ENCODE measurements at places on chromosomes 16 and 17. TPM values are rescaled to one million over a fixed set of nuclear protein-coding genes. Genes with fewer than 3 reads are reported as not detected.

Gene KIF2B
- total RNA-seq = not detected

DNA sequence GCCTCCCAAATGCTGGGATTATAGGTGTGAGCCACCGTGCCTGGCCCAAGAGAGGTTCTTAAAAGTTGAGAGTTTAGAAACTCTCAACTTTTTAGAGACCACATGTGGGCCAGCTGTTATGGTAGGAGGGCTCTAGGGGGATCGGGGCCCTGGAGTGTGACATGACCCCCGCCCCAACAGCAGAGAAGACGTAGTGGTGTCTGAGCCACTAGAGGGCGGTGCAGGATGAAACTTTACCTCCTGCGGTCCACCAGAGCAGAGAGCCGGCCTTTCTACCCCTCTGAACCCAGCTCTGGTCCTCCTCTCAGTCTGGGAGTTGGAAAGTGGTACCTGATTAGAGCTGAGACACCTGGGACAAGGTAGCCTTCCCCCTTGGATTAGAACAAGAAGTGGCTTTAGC is 7.4 kb downstream of the CDK5RAP3 start:
- DNase-seq = peak; percentile 58

DNA sequence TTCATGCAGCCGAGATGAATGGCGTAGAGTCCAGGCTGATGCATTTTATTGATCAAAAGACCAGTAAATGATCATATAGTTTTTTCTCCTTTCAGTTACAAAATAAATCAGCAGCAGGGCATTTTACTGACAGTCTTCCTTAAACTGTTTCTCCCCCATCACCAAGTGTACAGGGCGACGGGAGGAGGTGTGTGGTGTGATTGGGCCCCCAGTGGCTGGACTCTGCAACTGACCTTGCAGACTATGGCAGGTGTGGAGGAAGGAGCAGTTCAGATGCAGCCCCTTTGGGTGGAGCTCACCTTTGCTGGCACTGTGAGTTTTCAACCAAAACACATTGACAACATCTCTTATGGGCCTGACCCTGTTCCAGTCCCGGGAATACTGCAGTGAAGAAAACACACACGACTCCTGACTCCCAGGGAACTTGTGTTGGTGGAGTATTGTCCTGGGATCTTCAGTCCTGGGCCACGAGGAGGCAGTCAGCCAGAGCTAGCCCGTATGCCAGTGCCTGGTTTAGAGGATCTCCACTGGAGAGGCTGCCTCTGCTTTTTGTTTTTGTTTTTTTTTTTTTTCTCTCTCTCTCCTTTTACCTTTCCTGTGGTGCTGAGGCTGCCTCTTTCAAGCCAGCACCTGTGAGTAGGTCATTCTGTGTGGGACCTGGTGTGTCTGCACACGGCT is 29.8 kb downstream of the KIAA0513 start:
- DNase-seq = peak; percentile 37

DNA sequence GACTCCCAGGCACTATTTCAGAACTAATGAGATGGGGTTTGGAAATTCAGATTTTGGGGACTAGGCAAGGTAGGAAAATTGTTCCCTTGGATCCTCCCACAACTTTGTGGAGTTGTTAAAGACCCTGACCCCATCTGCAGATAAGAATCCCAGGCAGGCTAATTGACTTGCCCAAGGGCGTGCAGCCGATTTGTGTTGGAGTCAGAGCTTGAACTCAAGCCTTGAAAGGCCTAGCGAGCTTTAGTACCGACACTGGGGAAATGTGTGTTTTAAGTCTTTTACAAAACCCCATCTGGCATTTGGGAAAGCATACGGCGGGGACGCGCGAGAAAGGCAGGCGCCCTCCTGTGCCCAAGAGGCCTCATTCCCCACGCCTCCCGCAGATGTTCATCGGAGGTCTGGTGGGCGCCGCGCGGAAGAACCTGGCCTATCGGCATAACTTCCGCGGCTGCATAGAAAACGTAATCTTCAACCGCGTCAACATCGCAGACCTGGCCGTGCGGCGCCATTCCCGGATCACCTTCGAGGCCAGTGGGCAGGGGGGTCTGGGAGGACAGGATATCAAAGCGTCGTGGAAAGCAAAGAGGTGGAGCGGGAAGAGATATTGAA is 4.3 kb downstream of the CNTNAP1 start:
- DNase-seq = no peak

- no peak for DNase-seq
These were observed 9.4 kb upstream of the SLC52A1 start for GRCh38 chr17:5044630-5045029.

DNA sequence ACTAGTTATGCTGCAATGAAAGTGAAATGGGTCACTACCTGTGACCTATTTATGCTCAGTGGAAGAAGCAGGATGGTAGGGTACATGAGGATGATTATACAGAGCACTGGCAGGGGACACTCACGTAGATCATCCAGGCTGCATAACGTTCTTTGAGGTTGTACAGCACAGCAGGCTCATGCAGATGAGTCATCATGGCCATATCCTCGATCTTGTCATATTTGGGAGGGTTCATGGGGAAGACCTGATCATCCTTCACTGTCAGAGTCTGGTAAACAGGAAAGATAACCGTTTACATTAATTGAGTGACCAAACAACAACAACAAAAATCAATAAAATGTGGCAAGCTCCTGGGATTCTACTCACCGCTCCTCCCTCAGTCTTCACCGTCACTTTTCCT is 2.1 kb downstream of the MYH2 start:
- no peak for DNase-seq

DNA sequence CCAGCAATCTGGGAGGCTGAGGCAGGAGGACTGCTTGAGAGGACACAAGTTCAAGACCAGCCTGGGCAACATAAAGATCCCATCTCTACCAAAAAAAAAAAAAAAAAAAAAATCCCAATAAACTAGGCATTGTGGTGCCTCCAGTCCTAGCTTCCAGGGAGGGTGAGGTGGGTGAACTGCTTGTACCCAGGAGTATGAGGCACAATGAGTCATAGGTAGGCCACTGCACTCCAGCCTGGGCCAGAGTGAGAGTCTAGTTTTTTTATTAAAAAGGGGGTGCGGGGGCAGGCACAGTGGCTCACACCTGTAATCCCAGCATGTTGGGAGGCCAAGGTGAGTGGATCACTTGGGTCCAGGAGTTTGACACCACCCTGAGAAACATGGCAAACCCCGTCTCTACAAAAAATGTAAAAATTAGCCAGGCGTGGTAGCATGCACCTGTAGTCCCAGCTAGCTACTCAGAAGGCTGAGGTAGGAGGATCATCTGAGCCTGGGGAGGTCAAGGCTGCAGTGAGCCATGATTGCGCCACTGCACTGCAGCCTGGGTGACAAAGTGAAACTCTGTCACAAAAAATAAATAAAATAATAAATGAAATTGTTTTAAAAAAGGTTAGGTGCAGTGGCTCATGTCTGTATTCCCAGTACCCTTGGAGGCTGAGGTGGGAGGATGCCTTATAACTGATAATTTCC is 7.8 kb upstream of the CHST6 start:
- DNase-seq = no peak

GRCh38 chr17:82065638-82066303 is at the start of gene DUS1L:
Gene DUS1L (minus strand): TSS chr17:82065804. CDS start chr17:82065059, 745 bp downstream.
- peak; percentile 67 for DNase-seq

Gene MT1G
- total RNA-seq = 95.2 TPM

- peak; percentile 9 for DNase-seq
These were observed 45.5 kb upstream of the ZFHX3 start for GRCh38 chr16:73093146-73094144.

Gene CTRB2
- 32,261 TPM for total RNA-seq

DNA sequence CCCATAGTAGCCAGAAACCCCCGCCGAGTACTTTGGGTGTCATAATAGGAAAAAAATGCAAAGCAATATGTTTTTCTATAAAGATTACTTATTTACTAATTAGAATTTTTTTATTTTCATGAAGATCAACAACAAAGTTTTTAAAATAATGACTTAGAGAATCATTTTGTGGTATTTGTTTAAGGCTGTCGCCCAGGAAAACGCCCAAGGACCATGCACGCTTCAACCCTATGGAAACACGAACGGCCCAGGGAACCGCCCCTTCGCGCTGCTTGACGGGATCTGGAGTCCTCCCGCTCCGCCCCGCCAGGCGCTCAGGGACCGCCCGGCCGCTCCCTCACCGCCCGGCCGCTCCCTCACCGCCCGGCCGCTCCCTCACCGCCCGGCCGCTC is 408 bp upstream of the KPNA2 start:
- peak; percentile 96 for DNase-seq

- peak; percentile 63 for DNase-seq
These were observed 3.1 kb upstream of the MED11 start for GRCh38 chr17:4728124-4728523.

DNA sequence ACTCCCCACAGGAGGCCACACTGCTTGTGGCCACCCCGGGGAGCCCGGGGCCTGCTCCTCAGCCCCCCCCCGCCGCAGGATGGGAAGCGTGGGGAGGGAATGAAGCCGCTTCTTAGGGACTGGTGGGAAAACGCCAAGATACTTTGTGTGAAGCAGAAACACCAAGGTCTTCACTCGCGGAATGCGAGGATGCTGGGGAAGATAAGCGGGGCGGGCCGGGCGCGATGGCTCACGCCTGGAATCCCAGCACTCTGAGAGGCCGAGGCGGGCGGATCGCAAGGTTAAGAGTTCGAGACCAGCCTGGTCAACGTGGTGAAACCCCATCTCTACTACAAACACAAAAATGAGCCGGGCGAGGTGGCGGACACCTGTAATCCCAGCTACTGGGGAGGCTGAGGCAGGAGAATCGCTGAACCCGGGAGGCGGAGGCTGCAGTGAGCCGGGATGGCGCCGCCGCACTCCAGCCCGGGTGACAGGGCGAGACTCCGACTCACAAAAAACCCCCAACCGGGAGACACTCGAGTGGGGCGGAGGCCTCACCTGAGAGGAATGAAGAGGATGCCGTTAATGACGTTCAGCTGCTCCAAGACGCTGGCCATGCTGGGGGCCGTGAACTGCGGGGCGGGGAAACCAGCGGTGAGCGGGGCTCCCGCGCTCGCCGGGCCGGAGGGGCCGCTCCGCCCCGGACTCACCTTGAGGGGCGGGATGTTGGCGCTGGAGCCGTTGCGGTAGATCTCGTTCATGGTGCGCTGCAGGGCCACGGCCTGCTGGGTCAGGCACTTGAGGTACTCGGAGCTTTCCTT is 20.3 kb downstream of the CLUH start:
- DNase-seq = no peak

- no peak for DNase-seq
These were observed 12.5 kb upstream of the FAM171A2 start for GRCh38 chr17:44376124-44376523.

DNA sequence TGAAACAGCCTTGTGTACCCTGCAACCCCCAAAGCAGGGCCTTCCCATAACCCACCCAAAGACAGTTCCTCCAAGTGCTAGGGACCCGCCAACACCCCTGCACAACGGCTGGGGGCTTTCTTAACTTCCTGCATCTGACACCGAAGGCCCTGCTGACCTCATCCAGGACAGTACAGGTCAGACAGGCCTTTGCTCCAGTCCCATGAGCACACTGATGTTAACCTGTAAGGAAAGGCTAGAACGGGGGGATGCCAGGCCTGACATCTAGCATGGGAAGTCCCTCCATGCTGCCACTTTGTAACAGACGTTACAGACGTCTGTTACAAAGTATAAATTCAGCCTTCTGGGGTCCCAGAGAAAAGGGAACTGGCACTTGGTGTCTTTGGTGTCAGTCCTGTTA is 369.1 kb downstream of the CPPED1 start:
- DNase-seq = no peak

DNA sequence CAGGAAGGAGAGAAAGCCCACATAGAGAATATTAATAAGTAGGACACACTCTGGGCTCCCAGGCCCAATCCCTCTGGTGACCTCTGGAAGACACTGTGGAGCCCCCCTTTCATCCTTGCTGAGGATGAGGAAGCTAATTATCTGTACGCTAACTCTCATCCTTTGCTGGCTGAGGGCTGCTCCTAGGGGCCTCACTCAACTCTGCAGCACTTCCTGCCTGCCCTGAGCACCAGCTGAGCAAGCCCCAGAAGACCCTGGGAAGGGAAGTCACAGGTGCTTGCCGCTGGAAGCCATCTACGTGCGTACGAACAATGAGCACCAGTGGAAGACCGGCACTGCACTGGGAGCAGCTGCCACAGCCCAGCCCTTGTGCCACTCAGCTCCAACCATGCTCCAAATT is 145.8 kb upstream of the CDH5 start:
- no peak for DNase-seq

Gene IGSF6
- total RNA-seq = 1.3 TPM

- DNase-seq = no peak
These were observed 90.4 kb upstream of the CDH11 start for GRCh38 chr16:65212240-65212639.

GRCh38 chr17:74383141-74383540 is 15.8 kb downstream of the GPR142 start:
- no peak for DNase-seq

DNA sequence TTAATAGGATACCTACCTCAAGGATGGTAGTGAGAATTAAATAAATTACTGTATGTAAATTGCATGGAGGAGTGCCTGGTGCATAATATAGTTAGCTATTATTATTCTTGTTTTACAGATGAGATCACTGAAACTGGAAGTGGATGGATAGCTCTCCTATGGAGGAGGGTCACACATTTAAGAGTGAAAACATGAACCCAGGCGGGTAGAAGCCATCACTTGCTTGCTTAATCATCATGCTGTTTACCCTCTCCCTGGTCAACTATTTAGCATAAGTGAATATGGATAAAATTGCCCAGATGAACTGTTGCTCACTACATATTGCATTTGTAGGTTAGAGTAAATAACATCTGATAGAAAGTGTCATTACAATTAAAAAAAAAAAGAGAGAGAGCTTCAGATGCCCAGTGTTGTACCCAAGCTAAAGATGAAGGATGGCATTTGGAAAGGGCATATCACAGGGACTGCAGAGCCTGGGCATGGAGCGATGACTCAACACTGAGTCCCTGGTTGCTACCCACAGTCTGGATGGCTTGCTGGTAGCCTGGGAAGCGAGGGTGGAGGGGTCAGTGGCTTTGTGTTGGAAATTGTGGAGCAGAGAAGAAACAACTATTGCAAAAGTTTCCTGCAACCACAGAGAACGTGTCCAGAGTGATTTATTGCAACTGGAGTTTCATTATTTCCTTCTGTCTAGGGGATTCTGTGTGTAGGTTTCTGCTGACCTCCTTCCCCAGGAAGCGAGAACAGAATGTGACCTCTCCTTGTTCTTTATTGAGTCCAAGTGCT is 414.4 kb downstream of the SHISA9 start:
- no peak for DNase-seq

DNA sequence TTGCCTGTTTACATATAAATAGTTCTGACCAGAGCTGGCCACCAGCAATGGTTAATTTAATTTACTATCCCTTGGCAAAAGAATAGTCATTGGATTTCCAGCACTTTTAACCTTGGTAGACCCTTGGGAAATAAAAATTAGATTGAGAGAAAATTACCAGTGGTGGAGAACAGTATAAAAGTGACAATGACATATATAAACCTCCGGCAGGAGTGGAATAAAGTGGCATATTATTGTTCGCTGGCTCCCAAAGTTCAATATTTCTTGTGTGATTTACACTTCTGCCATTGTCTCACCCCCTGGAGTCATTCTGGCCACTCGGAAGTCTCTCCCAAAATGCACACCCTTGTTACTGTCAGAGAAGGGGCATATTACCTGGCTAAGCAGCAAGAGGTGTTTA is 347.7 kb downstream of the NPIPA8 start:
- DNase-seq = no peak

DNA sequence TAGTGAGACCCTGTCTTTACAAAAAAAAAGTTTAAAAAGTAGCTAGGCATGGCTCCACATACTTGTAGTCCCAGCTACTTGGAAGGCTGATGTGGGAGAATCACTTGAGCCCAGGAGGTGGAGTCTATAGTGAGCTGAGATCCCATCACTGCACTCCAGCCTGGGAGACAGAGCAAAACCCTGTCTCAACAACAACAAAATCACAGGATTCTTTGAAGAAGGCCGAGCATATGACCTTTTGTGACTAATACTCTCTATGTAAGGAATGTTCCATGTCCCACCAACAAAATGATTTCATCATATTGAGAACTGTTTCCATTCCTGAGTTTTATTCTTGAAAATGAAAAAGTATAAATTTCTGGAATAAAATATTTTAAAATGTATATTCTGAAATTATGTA is 58.9 kb upstream of the EFCAB3 start:
- no peak for DNase-seq

Measured in body of pancreas (tissue), 4 donors.